ENCODE measurements at places on chromosomes 16 and 17.
A peak's percentile ranks its signal among the peaks of the same experiment; 100 is the strongest.

GRCh38 chr17:55456307-55457240 is 34.9 kb upstream of the MMD start:
- DNase-seq = no peak

DNA sequence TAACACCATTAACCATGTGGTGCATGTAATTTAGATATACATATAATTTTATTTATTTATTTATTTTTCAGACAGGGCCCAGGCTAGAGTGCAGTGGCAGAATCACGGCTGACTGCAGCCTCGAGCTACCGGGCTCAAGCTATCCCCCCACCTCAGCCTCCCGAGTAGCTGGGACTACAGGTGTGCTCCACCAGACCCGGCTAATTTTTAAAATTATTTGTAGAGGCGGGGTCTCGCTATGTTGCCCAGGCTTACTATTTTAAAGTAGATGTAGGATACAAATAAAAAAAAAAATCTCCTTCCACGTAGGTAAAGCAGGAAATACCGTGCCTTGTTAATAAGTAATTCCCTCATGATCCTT is 446 bp upstream of the COQ7 start:
- no peak for DNase-seq

GRCh38 chr17:36934692-36935630 is 2.3 kb upstream of the LHX1 start:
- DNase-seq = no peak

- DNase-seq = no peak
Observed at GRCh38 chr17:57369509-57369945, 113.2 kb downstream of the MSI2 start.

- DNase-seq = no peak
Observed at GRCh38 chr17:40854175-40854814, 12.7 kb downstream of the KRT12 start.

DNA sequence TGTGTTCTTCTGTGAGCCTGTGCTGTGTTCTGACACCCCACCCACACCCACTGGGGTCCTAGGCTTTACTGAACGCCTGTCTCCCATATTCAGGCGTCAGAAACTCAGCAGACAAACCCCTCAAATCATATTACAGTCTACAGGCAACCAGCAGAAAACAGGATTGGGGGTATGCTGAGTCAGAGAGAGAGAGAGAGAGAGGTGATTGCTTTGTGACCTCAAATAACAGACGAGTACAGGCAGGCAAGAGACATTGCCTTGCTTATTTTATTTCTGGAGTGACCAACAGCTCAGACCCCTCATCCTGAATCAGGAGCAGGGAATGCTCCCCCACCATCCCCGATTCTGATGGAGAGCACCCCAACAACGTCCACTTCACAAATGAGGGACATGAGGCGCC is 473.9 kb downstream of the PMP22 start:
- DNase-seq = no peak

DNA sequence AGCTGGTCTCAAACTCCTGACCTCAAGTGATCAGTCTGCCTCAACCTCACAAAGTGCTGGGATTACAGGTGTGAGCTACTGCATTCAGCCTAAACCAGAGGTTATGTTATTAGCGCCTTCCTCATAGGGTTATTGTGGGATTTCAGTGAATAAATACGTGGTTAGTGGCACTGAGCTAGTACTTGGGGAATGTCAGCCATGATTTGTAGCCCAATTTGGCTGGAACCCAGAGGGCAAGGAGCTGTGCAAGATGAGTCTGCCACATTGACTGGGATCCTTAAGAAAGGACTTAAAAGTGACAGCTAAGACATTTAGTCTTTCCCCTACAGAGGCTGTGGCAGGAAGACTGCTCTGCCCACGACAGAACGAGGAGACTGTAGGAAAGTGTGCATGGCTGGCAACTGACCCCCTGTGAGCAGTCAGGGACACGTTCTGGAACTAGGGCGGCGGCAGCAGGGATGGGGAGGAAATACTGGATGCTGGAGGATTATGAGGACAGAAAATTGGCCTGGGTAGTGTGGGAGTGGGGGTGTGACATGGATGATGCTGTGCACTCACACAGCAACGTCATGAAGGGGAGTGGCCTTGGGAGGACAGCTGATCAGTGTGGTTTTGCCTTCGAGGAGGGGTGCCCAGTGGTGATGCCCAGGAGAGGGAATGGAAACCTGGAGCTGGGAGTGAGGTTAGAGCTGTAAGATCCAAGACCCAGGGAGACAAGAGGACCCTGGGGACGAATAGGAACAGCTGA is 14.6 kb downstream of the ATP5PD start:
- DNase-seq = peak; percentile 68

All from CD4-positive, alpha-beta memory T cell (primary cell).